Brain pericyte (primary cell): ENCODE measurements at places on chromosomes 11 and 22.

- no peak for DNase-seq
These were observed 6.0 kb downstream of the TRIM22 start for GRCh38 chr11:5695580-5695979.

DNA sequence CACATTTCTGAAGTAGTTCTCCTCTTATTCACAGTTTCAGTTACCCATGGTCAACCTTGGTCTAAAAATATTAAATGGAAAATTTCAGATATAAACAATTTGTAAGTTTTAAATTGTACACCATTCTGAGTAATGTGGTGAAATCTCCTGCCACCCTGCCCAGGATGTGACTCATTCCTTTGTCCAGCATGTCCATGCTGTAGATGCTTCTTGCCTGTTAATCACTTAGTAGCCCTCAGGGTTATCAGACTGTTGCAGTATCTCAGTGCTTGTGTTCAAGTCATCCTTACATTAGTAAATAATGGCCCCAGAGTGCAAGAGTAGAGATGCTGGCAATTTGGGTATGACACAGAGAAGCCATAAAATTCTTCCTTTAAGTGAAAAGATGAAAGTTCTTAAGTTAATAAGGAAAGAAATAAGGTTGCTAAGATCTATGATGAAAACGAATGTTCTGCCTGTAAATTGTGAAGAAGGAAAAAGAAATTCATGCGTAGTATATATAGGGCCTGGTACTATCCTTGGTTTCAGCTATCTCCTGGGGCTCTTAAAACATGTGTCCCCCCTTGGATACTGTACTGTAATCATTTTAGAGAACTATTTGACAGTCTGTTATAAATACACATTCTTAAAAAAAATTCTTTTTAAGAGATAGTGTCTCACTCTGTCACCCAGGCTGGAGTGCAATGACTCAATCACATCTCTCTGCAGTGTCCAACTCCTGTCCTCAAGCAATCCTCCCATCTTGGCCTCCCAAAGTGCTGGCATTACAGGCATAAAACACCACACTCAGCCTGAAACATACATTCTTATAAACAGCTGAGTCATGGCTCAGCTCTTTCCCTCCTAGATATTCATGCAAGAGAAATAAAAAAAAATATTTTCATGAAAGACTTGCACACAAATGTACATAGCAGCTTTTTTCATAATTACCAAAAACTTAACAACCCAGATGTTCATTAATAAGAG lies 31.3 kb downstream of the MTNR1B start:
- DNase-seq, result no peak

DNA sequence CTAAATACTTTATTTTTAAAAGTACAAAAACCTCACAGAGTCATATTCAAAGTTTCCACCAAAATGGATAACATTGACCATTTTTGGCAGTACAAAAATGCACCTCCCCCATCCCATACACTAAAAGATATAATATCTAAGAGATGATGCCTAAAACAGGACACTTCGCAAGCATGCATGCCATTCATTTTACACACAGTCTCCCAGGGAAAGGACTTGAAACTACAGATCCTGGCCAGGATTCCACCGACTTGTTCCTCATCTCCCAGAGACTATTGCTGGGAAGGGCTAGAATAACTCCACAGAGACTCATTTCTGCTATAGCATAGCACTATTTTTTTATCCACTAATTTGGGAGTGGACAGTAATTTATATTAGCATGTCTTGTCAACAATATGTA lies 81.7 kb downstream of the MTNR1B start:
- no peak for DNase-seq

DNA sequence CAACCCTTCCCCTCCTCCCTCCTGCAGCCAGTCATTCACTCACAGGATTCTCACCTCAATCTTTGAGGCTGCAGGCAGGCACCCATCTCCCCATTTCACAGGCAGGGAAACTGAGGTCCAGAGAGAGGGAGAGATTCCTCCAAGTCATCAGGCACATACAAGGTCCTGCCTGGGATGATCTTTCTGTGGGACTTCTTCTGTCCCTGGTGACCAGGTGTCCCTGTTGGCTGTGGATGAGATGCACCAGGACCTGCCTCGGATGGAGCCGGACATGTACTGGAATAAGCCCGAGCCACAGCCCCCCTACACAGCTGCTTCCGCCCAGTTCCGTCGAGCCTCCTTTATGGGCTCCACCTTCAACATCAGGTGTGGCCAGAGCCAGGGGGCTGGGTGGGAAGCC lies 7.8 kb downstream of the FTH1 start:
- DNase-seq, result no peak

- peak; percentile 75 for DNase-seq
These were observed 237.5 kb downstream of the MIAT start for GRCh38 chr22:26894766-26895485.
